ENCODE measurements at places on chromosomes 6 and 20.

- DNase-seq: no peak
Measured at GRCh38 chr6:127458222-127458621, 967 bp downstream of the KIAA0408 start.

GRCh38 chr6:946546-946945 is 253.6 kb upstream of the EXOC2 start:
- DNase-seq: no peak

GRCh38 chr6:118965371-118965770 is 30.4 kb upstream of the MCM9 start:
- DNase-seq: no peak

GRCh38 chr6:2625581-2625980 is 125.1 kb downstream of the MYLK4 start:
- no peak for DNase-seq

- DNase-seq: no peak
Measured at GRCh38 chr6:137638926-137639706, 144.9 kb upstream of the OLIG3 start.

DNA sequence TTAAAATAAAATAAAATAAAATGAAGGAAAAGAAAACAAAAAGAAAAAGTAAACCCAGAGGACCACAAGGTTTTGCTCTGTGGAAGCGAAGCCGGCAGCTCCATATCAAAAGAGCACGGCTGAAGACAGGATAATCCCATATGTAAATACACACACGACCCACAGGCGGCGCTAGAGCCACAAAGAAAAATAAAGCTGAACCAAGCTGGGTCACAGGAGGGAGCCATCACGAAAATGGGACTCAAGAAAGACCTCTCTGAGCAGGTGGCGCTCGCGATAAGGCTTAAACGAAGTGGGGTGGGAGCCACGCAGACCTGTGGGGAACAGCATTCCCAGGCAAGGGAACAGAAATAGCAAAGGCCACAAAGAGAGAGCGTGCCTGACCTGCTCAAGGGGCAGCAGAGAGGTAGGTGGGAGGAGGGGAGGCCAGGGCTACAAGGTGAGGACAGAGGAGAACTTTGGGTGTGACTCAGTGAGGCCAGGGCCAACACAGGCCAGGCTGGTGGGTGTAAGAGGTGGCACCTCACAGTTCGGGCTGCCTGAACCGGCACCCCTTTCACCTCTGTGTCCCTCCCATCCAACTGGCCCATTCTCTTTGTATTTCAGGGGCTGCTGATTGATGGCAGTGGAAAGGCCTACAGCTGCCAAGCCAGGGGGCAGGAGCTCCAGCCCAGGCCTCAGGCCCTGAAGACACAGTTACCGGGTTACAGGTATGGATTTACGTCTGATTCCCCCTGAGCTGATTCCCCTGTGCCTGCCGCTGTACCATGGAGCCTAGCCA is 26.0 kb downstream of the PTGIS start:
- peak; percentile 8 for DNase-seq

DNA sequence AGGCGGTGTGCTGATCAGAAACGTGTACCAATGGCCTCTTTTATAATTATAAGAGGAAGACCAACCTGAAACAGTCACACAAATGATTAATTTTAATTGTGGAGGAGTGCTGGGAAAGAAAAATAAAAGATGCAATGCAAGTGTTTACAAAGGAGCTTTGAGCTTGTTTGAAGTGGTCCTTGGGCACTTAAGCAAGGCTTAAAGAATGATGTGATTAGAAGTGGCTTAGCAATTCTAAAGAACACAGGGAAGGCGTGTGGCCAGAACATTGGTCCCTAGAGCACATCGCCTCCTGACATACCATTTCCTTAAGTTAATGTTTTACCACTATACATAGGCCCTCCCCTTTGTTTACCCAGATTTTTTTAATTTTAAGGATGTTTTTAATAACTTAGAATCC is 26.1 kb downstream of the PTPN1 start:
- DNase-seq: peak; percentile 45

DNA sequence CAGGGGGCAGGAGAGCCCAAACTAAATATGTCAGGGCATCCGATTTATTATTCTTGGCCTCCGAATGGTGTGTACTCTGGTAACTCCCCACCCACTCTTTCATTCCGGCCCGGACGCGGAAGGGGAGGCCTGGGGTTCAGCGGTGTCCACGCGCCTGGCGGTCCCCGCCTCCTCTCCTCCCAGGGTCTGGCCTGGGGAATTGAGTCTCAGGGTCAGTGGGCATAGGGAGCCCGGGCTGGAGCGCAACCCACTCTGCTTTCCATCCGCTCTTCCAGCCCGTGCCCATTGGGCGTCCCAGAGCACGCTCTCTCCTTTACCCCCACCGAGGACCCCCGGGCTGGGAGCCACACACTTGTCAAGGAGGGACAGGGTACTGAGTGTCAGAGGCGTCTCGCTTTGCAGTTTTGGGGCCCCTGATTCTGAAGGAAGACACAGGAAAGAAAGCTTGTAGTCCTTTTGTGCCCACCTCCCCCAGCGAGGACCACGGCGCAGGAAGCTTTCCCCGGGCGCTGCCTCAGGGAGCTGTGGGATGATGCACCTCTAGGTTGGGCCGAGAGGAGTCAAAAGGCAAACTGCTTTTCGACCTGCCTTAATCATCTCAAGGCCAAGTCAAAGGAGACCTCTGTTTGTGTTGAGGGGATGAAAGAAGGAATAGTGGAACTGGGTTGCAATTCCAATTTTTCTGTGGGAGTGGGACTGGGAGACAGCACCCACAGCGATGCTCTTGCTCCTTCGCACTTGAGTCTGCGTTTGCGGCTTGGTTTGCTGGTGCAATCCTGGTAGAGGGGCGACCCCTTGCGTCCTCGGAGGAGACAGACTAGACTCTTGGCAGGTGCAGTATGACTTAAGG is 2.5 kb downstream of the RSPO3 start:
- DNase-seq: peak; percentile 12

- no peak for DNase-seq
Measured at GRCh38 chr20:17875981-17876385, 92.6 kb downstream of the SNX5 start.

DNA sequence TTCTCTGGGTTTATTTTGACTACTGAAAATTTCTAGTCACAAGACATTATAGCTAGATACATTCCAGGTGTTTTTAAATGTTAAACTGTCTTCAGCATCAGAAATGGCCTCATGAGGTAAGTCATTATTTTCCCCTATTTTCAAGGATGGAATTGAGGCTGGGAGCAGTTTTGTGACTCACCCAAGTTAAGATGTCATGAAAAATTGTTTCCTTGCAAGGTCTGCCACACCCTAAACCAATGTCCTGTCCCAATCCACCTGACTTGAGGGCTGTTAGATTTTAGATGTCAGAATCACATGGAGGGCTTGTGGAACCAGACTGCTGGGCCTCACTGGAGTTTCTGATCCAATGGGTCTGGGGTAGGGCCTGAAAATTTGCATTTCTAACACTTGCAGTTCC is 16.9 kb downstream of the SLC22A3 start:
- DNase-seq: no peak

DNA sequence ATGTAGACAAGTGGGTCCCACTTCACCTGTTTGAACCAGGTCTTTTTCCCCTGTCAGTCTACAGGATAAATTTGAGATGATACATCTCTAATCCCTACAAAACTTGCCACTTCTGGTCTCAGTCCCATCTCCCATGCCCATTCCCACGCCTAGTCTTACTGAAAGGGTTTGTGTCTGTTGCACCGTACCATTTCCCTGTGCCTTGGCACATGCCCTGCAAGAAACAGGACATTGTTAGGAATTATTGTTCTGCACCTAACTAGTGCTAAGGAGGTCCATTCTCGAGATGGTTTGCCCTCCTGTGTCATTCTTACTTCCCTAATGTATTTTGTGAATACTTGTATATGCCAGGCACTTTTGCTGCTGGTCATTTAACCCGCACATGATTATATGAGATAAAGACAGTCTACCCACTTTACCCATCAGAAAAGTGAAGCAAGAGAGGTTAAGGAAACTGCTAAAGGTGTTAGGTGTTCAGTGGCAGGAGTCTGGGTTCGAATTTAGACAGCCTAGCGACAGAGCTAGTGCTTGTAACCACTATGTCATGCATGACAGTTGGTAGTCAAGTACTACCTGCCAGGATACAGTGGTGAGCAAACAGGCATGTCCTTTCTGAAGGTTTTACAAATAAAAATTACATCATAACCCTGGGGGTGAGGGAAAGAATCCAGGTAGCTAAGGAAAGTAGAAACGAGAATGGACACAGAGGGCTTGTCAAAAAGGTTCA is 12.7 kb downstream of the FAM217A start:
- DNase-seq: no peak

DNA sequence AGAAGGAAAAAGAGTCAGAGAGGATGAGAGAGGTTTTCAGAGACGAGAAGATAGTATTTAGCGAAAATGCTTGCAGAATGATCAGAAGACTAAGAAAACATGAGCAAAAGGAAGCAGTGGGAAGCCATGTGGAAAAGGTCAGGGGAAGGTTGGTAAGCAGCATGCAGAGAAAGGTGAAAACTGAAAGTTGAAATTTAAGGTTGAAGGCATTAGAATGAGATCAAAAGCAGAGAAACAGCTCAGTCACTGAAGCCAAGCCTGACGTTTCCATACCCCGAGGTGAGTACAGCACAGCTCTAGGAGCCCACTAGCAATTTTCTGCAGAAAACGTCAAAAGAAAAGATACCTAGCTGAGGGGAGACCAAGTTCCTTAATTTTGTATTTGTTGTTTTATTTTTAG is 19.1 kb upstream of the TFB1M start:
- DNase-seq: no peak

DNA sequence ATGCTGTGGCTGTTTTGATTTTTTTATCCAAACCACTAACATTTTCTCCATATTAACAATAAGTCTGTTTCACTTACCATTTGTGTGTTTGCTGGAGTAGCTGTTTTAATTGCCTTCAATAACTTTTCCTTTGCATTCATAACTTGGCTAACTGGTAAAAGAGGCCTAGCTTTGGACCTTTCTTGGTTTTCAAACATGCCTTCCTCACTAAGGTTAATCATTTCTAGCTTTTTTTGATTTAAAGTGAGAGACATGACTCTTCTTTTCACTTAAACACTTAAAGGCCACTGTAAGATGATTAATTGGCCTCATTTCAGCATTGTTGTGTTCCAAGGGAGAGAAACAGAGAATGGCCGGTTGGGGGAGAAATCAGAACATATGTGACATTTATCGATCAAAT is 2.9 kb downstream of the WFDC12 start:
- no peak for DNase-seq
